Cerebellar nuclear complex (tissue), 1 donor: ENCODE measurements at places on chromosomes 1 and 21.

DNA sequence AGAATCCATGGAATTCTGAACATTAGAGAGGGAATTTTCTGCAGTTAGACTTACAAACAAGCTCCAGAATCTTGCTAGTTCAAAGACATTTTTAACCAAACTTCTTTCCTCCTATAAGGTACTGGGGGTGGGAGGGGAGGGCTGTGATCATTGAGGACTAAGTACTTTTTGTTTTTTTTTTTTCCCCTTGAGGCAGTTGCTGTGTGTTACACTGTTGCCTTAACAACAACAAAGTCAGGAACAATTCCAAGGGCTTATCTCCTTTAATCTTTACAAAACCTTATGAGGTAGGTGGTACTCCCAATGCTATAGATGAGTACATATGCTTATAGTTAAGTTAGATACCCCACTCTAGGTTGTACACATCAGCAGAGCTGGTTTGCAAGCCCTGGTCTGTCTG lies 62.9 kb downstream of the PPP1R12B start:
- DNase-seq = no peak

DNA sequence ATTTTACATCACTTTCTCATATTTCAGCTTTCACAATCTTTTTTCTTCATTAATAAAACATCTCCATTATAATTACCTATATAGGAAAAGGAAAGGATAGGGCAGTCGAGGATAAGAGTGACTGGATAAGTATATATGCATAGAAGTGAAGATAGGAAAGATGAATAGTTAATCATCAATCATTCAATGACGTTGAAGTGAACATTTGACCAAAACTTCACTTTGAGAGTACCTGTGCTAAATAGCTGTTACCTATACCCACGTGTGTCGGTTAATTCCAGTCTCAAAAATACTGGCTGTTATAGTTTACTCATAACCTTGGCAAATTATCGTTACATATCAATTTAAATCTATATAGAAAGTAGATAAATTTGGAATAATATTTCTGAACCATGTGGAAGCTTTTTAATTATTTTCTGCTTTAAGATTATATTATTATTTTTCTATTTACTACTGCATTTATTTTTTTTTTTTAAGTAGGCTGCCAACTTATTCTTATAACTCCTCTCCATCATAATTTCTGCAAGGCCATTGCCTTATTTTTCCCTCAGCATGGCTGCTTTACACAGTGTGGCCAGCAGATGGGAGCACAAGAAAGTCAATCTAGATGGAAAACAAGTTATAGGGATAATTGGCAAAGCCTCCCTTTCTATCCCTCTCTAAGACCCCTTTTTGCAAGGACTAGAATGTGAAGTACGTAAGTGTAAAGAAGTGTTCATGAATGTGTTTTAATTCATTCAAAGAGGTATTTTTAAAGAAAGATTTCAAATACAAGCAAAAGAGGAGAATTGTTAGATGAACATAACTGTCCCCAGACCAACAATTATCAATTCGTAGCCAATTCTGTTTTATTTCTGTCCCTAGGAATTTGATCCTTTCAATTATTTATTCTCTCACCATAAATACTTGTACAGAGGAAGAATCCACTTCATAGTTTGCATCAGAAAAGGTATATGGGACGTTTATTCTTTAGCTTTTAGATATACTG lies 290.4 kb downstream of the KCNT2 start:
- DNase-seq = no peak

GRCh38 chr21:21612466-21612865 lies 614.3 kb downstream of the NCAM2 start:
- DNase-seq = no peak

- DNase-seq = no peak
These were observed 15.3 kb downstream of the MASP2 start for GRCh38 chr1:11031624-11032262.

DNA sequence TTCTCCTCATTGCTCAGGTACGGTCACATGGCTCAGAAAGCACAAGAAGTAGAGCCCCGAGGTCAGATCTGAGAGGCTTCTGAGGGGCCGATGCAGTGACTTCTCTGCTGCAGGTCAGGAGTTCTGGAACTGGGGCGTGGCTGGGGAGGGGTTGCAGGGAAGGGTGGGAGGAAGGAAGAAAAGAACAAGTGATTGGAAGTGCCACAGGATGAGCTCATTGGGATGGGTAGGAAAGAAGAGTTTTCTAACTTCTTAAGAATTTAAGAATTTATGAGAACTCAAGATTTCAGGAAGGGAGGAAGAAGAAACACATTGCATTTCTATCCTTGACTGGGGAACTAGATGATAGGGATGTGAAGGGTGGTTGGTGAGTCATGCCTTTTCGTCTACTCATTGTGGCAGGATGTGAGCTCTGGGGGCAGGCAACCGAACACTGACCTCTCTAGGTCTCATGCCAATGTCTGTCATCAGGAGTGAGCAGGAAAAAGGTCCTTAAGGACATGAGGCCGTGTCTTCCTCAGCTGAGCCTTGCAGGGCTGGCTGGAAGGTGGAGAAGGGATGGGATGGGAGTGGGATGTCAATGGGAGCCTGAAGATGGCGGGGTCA lies 497 bp downstream of the FCRLB start:
- no peak for DNase-seq

- no peak for DNase-seq
These were observed 5.1 kb upstream of the OSCP1 start for GRCh38 chr1:36455386-36455785.

- DNase-seq = no peak
These were observed 171.7 kb downstream of the CRB1 start for GRCh38 chr1:197439708-197440280.

DNA sequence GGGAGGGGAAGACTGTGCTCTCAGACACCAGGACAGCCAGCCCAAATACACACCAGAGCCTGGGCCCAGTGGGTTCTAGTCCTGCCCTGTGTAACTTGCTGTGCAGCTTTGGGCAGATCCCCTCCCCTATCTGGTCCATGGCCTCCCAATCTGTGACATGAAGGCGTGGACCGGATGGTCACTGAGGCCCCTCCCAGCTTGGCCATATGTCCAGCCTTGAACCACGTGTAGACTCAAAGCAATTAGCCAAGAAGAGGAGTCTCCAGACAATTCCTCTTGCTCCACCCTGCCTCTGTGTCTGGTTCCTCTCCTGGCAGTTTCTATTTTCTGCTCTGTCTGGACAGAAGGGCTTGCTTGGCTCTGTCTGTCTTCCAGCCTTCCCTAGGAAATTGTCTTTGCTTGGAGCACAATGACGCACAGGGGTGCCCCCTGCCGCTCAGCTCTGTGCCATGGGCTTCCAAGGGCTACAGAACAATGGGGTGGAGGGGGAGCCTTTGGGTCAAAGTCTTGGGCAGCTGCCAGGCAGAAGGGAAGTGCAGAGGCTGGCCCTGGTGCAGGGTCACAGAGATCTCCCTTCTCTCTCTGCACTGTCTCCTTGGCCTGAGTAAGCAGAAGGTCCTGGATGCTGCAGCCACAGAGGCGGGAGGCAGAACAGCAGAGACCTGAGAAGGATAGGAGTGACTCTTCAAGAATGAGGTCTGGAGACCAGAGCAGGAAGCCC lies 66.1 kb downstream of the TENT5C start:
- DNase-seq = peak; percentile 3

GRCh38 chr1:64886877-64887276 lies 79.5 kb downstream of the JAK1 start:
- no peak for DNase-seq

- no peak for DNase-seq
These were observed 29.7 kb upstream of the MARK1 start for GRCh38 chr1:220498188-220498587.

DNA sequence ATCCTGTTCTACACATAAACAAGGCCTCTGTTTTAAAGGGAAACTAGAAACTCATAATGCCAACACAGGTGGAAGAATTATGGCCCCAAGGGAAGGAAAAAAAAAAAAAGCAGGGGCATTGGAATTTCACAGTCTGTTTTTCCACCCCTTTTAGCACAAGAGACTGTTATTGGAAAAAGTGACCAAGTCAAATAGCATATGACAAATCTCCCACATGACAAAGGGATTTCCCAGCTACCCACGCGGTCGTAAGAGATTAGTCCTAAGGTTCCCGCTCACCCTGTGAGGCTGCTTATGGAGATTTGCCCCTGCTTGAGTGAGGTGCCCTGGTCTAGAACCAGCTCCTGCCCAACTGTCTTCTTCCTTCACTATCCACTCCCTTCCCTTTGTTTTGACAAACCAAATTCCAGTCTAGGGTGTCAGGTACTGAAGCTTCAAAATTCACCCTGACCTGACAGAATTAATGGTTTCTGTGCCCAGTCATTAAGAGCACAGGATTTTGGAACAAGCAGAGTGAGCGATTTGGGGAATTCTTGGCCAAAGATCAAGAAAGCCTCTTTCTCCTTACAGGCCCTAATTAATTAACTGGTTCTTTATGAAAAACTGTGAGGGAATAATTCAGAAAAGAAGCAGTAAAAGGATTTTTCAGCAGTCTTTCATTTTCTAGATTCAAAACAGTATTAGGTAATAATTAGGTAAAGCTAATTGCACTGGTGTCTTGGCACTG lies 107.3 kb downstream of the NMNAT2 start:
- no peak for DNase-seq

- DNase-seq = peak; percentile 83
These were observed 23.0 kb downstream of the ACTA1 start for GRCh38 chr1:229410692-229411433.

DNA sequence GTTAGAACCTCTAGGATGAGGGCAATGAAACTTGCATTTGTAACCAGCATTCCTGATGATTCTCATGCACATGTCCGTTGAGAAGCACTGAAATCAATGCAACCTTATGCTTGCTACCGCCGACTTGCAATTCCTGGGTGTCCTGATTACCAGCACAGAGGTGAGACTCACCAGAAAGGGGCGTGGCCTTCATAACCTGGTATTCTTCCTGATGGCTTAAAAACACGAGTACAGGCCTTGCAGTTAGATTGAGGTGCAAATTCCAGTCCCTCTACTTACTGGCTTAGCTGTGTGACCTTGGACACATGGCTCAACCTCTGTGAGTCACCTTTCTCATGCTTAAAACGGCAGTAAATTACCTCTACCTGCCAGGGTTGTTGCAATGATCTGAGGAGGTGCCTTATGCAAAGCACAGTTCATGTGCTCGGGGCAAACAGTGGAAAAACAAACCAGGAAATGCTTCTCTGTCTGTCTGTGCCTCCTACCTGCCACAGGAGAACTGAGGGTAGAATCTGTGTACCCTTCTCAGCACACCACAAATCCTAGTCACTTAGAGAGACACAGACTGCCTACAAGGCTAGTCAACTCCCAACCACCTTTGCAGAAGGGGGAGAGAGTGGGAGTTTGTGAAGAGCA lies 39.1 kb upstream of the ECE1 start:
- no peak for DNase-seq

DNA sequence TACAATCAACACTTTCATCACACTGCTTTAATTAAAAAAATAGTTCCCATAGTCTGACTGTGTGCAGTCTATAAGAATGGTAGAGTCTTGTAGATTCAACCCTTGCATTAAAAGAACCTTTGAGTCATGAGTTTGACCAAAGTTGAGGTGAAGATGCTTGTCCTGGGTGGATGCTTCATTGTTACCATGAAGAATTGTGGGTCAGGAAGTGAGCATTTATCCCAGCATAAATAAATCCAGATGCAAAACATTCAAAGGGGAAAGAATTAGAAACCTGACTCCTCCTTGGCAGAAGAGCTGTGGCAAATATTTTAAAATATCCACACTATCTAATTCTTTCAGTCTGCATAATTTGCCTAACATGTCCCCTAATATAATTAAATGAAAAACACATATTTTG lies 72.9 kb upstream of the SPAG17 start:
- DNase-seq = no peak

DNA sequence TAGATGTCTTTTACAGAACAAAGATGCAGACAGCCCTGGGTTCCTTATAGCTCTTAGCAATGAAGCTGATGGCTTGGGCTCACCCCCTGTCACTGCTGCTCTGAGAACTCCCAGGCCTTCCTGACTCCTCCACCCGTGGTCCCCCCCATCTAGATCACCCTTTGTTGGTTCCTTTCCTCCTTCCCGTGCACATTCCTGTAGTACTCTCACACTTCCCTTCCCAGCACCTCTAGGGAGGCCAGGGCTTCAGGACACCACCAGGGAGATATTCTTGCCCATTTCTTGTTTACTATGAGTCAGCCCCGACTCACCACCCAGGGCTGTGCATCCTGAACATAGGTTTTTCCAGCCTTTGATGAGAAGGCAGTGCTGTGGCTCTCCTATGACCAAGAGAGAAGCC lies 14.4 kb upstream of the NOS1AP start:
- DNase-seq = no peak

DNA sequence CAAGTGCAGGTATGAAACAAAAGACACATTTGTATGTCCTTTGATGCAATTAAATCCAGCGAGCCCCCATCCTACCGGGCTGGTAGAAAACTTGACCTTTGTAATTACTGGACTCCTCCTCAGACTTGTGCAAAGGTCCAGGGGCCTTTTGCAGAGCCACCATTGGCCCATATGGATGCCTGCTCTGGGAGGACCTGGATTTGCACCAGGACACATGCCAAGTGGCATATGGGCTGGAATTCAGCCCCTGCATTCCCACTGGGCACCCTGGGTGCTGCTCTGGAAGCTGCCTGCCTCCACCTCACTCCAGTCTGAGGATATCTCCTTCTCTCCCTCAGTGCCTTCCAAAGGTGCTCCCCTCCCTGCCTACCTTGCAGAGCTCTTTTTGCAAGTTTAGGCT lies 36.0 kb downstream of the LACTBL1 start:
- DNase-seq = no peak

DNA sequence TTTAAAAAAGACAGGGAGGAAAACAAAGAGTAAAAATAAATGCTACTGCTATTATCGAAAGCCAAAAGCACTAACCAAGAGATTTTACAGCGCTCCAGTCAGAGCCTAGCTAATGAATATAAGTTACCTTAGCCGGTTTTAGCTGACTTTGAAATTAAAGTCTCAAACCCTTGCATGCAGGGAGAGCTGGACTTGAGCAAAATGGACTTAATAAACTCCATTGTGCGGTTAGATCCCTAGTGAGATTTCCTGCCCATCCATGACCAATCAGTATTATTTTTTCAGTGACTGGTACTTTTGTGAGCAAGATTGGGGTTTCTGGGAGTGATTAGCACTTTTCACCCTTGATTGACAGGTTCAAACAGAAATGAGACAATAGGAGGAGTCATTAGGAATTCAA lies 333.4 kb upstream of the ADGRL2 start:
- DNase-seq = no peak

DNA sequence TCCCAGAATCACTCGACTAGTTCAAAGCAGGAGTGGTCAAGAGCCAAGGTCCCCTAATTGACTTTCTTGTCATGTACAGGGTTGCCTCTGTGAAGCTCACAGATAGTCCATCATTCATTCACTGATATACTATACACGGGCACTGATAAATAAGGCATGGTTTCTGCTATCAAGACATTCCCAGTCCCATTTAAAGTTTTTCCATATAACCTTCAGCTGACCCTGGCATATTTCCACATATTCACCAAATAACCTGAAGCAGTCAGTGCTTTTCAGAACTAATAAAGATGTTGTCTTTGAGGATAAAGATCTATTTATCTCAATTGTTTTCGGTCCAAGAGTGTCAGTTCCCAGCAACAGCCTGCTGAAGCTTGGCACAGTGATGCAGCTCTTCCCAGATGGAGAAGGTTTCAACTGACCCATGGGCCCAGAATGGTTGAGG lies 173.4 kb downstream of the ZZZ3 start:
- DNase-seq = no peak

- DNase-seq = no peak
These were observed 14.0 kb upstream of the S100B start for GRCh38 chr21:46618738-46619379.

- DNase-seq = no peak
These were observed 44.0 kb downstream of the TRIM62 start for GRCh38 chr1:33137800-33138199.

GRCh38 chr1:218829097-218829496 lies 344.6 kb upstream of the LYPLAL1 start:
- DNase-seq = no peak

- no peak for DNase-seq
These were observed 246.9 kb upstream of the IRF2BP2 start for GRCh38 chr1:234856845-234857245.
